Activated naive CD4-positive, alpha-beta T cell treated with anti-CD3 and anti-CD28 coated beads, Interleukin-2, amount 50 U/mL, for 16 hours (primary cell): ENCODE measurements at places on chromosomes 5 and 9.

DNA sequence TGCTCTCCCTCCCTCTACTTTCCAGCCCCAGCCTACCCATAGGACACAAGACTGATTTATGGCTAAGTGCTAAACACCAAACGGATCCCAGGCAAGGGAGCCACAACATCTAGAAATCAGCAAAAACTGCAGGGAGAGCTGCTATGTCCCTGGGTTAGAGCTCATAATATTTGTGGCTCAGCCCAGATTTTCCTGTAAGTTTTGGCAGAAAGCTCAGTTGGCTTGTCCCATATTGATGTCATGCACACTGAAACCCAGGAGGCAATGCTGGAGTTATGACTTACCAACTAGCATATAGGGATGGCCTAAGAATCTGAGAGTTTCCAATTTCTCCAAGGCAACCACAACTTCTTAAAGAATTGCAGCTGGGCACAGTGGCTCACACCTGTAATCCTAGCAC is 44.7 kb upstream of the MYOT start:
- no peak for DNase-seq

GRCh38 chr5:15550502-15551112 is 50.6 kb downstream of the FBXL7 start:
- no peak for DNase-seq

DNA sequence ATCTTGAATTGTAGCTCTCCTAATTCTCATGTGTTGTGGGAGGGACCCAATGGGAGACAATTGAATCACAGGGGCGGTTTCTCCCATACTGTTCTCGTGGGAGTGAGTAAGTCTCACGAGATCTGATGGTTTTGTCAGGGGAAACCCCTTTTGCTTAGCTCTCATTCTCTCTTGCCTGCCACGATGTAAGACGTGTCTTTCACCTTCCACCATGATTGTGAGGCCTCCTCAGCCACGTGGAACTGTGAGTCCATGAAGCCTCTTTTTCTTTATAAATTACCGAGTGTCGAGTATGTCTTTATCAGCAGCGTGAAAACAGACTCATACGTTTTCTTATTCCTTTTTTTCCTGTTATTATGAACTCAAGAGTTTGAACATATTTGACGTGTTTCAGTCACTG is 39.1 kb downstream of the RETREG1 start:
- no peak for DNase-seq

DNA sequence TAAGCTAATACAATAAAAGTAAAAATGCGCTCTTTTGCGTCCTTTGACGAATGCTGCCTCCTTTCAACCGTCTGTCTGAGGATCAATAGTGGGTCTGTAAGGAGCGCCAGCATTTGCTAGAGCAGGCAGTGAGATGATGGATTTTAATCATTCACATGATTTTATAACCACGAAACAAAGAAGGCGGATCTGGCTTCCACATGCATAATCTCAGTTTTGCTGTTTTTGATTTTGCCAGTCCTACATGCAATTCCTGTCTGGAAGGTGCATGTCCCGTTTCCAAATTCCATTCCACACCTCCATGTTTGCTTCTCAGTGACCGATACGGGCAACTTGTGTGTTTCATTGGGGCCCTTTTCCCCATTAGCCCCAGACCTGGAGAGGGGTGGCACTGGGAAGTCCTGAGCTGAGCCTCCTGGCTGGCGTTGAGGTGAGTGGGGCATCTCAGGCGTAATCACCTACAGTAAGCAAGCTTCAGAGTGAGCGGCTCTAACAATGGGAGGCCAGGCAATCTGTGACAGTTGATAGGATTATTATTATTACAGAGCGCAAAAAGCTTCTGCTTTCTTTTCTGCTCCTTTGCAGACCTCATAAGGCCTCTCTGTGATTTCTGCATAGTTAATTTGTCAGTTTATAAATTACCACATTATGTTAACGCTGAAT is 405.4 kb downstream of the ZSWIM6 start:
- no peak for DNase-seq

- DNase-seq: no peak
Measured at GRCh38 chr9:137482094-137482781, 23.1 kb upstream of the NSMF start.

DNA sequence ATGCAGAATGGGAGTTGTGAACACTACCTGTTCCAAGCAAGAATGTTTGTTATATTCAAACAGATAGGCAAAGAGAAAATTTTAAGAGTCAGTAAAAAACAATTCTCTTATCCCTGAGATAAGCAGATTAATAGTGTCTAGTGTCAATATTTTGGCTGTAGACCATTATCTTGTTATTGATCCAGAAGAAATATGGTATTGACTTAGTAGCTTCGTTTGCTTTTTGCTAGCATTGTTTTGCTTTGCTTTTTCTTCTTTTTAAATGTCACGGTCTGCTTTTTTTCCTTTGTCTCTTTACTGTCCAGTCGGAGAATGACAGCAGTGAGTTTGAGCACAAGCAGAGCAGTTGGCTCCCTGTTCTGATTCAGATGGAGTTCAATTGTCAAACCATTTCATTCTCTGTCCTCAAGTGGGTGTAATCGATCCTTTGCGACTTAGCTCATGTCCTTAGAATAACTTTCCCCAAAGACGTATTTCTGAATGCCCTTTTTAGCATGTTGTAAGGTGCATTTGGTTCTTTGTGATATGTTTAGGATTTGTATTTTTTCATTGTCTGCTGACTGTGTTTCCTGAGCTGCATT is 29.3 kb downstream of the FUBP3 start:
- no peak for DNase-seq

DNA sequence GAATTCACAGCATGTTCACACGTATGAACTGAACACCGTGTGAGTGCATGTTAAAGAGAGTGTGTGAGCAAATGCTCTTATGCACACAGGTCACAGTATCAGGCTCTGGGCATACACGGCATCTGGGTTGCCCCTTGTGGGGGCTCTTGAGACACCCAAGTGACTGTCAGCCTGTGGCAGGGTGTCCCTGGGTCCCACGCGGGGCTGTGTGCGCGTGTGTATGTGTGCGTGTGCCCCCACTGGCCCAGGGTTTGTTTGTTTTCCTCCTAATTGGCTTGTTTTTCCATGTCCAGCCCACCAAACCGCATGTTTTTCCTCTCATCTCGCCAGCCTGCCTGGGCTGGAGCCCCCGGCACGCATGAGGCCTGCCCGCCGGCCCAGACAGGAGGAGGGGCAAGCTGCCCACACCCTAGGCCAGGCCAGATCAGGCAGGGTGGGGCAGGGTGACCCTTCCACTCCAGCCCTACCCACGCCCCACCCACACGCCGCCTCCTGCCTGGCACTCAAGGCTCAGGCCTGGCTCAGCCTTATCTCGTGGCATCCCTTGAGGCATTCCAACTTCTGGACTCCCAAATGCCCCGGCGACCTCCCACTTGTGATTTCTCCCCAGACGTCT is 28.8 kb downstream of the CNTFR start:
- no peak for DNase-seq

- DNase-seq: peak; percentile 63
Measured at GRCh38 chr5:139294374-139295165, 1.0 kb downstream of the MATR3 start.

DNA sequence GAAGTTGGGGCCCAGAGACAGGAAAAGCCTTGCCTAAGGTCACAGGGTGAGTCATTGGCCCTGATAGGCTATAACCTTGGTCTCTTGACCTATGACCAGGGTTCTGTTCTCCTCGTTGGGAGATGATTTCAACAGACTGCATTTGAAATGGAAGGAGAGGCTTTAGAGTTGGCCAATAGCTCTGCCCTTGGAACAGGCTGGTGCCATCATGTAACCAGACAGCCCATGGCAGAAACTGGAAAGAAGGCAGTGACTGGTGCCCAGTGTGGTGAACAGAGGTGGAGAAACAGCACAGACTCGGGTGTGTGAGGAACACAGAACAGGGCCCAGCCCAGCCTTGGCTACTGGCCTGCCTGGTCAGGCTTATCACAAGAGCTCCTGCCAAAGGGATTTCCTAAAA is 109.8 kb upstream of the SLC25A48 start:
- no peak for DNase-seq

- peak; percentile 18 for DNase-seq
Measured at GRCh38 chr5:54743997-54744788, 226.6 kb downstream of the SNX18 start.

DNA sequence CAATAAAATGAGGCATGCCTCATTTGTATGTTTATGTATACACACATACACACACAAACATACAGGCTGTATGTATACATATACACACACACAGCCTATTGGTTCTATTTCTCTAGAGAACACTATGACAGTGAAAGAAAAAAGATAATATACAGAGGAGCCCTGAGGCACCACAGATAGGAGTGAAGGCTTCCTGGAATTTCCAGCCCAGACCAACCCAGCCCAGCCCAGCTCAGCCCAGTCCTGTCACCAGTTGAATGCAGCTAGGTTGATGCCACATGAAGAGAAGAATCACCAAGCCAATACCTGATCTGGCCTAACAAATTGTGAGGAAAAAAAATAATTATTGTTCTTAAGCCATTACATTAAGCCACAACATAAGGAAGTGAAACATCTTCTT is 126.9 kb upstream of the PDE4D start:
- no peak for DNase-seq

DNA sequence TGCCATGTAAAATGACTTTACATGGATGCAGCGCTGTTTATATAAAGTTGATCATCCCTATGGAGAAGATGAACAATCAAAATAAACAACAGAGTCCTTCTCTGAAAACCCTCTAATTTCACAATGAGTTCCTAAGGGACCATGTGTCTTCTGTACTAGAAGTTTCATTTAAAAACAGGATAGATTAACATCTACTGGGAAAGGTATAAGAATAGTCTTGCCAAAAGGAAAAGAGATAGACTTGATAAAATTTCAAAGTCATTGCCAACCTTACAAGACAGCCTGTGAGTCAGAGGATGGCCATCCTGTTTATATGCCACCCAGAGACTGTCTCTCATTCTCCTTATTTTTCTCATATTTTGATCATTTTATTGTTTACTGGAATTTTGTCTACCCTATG is 367.1 kb upstream of the PDE4D start:
- DNase-seq: no peak
